CD14-positive monocyte (primary cell): ENCODE measurements at places on chromosomes 3 and 15.

DNA sequence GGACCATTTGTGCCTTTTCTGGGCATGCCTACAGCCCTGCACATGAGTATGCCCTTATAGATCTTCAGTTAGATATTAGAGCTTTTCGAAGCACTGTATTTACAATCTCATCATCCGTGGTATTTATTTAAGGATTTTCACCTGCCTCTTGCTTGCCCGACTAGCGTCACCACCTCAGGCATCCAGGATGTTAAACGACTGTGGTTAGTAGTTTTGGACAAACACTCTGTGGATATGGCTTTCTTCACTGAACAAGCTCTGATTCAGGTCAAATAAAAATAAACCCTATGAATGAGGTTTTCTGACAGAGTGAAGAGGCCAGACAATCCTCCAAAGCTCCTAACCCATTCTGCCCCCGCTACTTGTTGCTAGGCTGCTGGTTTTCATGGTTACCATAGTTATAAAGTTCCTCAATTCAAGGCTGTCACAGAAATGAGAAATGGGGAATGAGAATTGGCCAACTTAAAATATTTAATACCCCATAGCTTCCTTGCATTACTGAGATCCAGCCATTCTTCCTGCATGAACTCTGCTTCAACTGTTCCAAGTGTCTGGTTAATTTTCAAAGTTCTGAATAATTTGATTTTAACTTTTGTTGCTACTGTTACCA is 440.1 kb downstream of the GABRG3 start:
- no peak for DNase-seq

DNA sequence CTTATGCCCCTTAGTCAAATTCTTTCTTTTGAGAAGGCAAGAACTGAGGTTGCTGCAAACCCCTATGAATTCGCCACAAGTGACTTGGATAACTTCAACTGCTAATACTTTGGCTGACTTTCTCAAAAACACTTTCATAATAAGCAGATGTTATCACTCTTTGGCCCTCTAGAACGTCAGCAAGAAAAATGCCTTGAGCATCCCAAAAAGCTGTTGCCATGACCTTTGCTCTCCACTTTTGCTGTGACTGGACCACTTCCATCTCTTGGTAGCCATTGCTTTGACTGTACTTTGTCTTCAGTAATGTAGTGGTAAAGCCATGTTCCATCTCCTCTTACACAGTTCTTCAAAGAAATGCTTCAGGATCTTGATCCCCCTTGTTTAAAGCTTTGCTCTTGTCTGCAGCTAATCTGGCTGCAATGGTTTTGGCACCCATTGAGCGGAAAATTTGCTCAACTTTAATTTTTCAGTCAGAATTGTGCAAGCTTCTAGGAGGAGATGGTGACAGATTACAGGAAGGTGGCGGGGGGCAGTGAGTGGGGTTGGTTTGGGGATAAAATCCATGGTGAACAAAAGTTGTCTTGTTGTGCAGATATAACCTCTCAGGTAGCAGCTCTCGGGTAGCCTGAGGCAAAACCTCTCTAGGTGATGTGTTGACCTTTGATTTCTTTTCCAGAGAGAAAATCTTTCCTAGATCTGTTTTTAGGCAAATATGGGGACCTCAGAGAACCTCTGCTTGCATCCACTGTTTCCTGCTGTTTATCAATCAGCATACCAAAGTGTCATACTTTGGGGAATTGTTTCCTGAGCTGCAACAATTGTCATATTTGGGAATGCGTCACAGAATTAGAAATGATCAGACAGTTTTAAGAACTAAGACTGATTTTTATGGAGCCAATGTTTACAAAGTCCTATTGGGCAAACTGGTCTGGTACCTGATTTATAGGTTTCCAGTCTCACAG is 83.6 kb downstream of the CCR1 start:
- DNase-seq = no peak

DNA sequence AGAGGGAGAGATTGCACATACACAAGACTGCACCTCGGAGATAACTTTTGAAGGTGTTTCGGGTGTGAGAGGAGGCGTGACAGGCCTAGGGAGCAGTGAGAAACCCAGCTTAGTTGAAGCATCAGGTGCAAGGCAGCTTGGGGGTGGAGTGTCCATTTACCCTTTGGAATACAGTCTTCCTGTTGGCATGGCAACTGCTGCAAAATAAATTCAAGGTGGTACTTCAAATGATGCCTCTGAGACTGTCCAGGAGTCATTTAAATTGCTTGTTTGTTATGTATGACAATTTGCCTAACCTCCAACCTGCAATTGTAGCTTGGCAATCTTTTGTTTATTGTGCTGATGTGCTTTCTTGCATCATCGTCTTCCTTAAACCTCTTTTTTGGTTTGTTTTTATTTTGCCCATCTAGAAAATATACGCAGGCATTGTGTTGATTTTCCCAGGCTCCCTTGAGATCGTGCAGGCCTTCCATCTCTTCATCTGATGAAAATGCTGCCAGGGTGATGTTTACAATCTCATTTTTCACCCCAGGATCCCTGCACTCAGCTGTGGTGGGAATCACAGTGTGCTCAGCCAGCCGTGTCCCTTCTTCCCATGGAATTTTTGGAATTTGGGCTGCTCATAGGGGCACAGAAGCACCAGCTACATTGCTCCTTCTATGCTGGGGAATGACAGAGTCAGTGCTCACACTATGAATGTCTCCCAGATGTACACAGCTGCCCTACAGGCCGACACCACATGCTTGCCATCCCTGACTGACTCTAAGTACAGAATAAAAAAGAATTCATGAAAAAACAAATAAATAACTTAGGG is 583.1 kb upstream of the CFAP20DC start:
- no peak for DNase-seq

DNA sequence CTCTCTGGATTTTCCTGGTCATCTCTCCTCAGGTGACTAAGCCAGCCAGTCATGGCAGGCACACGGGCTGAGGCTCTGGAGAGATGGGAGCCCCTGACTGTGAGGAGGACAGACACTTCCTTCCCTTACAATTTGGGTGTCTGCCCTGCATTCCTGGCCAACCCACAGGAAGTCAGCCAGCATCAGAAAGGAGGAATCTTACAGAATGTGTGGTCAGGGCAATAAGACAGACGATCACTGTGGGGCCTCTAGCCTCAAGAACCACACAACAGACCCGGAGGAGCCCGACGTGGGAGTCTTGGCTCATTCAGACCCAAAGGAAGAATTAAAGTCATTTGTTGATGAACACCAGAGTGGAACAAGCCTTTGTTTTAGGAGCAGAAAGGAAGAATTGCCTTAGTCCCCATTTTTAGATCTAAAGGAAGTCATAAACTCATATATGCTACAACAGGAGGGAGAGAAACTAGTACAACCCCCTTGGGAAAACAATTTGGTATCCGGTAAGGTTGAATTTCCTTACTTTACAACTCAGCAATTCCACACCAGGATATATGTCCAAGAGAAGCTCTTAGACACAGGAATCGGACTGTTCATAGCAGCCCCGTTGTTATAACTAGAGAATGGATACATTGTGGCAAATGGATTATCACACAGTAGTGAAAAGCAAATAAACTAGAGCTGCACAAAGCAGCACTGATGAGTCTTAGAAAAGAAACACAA is 62.2 kb downstream of the ABTB1 start:
- peak; percentile 41 for DNase-seq

- DNase-seq = no peak
Measured at GRCh38 chr3:134432236-134432635, 53.5 kb downstream of the ANAPC13 start.

GRCh38 chr3:140359233-140359995 is 318.4 kb upstream of the TRIM42 start:
- no peak for DNase-seq

DNA sequence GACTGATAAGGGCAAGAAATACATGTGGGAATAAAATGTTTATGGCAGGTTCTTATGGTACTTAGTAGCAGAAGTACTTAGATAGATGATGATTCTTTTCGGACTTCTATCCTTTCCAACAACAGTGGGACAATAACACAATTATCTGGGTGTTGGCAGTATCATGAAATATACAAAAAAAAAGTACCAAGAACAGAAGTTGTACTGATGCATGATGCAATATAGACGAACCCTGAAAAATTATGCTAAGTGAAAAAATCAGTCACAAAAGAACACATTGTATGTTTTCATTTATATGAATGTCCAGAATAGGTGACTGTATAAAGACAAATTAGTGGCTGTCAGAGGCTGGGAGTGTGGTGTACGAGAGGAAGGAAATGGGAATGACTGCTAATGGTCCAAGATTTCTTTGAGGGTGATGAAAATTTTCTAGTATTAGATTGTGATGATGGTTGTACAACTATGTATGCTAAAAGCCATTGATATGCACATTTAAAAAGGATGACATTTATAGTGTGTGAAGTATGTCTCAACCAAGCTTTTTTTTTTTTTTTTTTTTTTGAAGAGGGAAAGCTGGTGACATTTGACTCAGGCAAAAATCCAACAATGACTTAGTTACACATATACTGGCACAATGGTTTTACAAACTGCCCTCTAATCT is 20.0 kb downstream of the PDE12 start:
- DNase-seq = no peak

GRCh38 chr3:53376679-53377078 is 29.3 kb upstream of the DCP1A start:
- no peak for DNase-seq

DNA sequence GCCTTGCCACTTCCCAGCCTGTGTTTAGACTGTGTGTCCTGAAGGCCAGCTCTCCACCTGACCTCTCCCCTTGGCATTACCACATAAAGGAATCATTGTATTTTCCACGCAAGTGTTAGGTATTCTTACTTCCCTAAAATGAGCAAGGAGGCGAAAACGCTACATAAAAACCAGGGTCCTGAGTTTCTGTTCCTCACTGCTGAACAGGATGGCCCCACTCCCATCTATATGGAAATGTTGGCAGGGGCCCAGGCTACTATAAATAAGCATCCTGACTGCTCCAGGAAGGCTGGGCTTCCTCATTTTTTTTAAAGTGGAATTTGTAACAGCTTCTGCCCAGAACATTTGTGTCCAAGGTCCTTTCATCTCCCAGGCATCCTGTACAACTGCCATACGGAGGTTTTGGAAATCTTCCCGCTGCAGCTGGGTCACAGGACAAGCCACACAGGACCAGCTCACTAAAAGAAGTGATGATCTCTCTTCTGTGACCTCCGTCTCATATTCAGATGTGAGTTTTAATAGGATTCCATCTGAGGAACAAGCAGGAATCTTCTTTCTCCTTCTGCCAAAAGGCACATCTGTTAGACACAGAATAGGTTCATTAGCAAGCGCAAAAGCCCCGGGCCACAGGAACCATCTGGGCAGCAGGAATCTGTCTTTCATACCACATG is 56.4 kb upstream of the LIMD1 start:
- DNase-seq = peak; percentile 55

- DNase-seq = no peak
Measured at GRCh38 chr15:89805241-89806209, 9.1 kb downstream of the ANPEP start.

DNA sequence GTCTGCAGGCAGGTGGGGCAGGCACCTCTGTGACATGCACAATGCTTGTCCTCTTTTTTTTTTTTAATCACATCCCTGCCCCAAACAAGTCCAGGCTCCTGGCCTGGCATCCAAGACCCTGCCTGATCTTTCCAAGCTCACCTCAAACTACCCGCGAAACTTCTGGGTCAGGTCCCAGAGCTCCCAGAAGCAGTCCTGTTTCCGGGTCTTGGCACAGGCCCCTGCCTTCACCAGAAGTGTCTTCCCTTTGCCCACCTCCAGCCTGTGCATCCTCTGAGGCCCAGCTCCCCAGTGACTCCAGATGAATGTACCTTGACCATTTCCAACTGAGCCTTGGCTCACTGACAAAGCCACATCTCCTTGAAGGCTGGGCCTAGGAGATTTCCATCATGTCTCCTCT is 23.0 kb downstream of the PLA2G4E start:
- DNase-seq = no peak

- DNase-seq = no peak
Measured at GRCh38 chr3:159189994-159190669, 388.3 kb downstream of the MFSD1 start.

- no peak for DNase-seq
Measured at GRCh38 chr15:69280783-69281182, 17.9 kb upstream of the PAQR5 start.

DNA sequence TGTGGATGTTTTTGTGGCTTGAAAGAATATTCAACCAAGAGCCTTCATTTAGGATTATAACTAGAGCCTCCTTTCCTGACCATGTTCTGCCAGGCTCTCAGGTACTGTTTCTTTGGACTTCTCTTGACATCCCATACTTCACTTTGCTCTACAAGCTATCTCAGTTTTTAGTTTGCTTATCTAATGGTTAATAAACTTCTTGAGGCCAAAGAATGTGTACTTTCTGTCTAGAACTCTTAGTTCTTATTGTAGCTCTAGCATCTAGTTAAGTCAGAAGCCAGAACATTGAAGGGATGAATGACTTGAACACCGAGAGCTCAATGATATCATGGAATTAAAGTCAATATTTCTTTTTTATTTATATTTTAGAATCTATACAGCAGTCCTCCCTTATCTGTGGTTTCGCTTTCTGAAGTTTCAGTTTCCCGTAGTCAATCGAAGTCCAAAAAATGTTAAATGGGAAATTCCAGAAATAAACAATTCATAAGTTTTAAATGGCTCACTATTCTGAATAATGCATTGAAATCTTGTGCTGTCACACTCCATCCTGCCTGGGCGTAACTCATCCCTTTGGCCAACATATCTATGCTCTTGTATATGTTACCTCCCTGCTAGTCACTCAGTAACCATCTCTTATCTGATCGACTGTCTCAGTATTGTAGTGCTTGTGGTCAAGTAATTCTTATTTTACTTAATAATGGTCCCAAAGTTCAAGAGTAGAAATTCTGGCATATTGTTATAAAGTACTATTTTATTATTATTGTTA is 368.6 kb upstream of the RBMS3 start:
- no peak for DNase-seq

DNA sequence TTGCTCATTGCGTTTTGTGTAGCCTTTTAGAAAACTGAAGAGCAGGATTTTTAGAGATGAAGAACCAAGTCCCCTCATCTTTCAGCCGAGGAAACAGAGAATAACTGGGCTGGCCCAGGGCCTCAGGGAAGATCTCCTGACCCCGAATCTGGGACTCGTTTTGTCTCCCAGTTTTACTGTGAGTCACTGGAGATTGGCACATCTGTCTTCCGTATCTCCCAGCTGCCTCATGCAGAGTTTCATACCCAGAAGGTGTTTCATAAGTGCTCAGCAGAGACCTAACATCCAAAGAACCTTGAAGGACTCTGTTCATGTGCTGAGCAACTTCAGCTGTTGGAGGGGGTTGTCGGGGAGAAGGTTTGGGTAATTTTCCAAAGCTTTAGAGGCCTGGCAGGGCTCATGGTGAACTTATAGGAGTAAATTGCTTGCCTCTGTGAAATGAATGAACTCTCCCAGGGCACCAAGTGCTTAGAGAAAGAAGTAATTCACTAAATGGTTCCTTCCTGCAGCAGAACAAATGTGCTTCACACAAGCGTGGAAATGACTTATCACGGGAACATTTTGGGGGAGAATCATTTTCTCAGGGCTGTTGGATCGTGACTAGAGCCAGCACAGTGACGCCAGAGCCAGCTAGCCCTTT is 121.4 kb downstream of the FAM43A start:
- peak; percentile 25 for DNase-seq

- no peak for DNase-seq
Measured at GRCh38 chr3:57098418-57099310, 38.2 kb downstream of the SPATA12 start.
